ENCODE measurements at places on chromosomes 16 and 17. TPM values are rescaled to one million over a fixed set of nuclear protein-coding genes. Genes with fewer than 3 reads are reported as not detected.

DNA sequence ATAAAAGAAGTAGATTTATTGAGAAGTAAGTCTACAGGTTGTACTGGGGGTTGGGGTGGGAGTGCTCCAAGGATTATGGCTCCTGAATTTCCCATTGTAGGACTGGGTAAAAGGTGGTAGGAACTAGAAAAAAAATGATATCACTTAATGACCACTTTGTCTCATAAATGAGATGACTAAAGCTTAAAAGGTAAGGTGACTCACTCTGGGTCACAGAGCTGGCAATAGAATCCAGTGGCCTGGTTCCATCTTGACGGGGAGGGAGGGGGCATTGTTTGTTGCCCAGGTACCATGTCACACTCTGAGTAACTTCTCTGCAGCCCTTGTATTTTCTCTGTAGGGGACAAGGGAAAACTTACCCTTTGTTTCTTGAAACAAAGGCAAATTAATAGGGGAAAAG lies 126.1 kb downstream of the PITPNC1 start:
- peaks cover 19% of the 10 kb centered on the region for H3K4me1 ChIP-seq
- H3K27ac ChIP-seq: no peak overlapping the region
- DNase-seq: no peak
- no peak overlapping the region for H3K4me3 ChIP-seq
- H3K36me3 ChIP-seq: no peaks in the 10 kb centered on the region

- H3K4me1 ChIP-seq: peaks cover 6% of the 10 kb centered on the region
- no peaks in the 10 kb centered on the region for H3K27me3 ChIP-seq
- H3K4me3 ChIP-seq: no peak overlapping the region
- peaks cover 24% of the 10 kb centered on the region for H3K36me3 ChIP-seq
- peak overlapping the region; percentile 89 for H3K27ac ChIP-seq
Observed at GRCh38 chr17:80942423-80943345, 49.0 kb upstream of the CHMP6 start.

PLD6 gene
- polyA plus RNA-seq: 3.8 TPM

EFNB3 gene
- 0.15 TPM for polyA plus RNA-seq

DNAI2 gene
- not detected for polyA plus RNA-seq

QPRT gene
- polyA plus RNA-seq: 19.6 TPM

ELP5 gene
- polyA plus RNA-seq: 47.0 TPM

CHRNE gene
- 0.27 TPM for polyA plus RNA-seq

SEPTIN12 gene
- not detected for polyA plus RNA-seq

CRHR1 gene
- polyA plus RNA-seq: not detected

RAMP2 gene
- 33.1 TPM for polyA plus RNA-seq

IL17C gene
- not detected for polyA plus RNA-seq

DNA sequence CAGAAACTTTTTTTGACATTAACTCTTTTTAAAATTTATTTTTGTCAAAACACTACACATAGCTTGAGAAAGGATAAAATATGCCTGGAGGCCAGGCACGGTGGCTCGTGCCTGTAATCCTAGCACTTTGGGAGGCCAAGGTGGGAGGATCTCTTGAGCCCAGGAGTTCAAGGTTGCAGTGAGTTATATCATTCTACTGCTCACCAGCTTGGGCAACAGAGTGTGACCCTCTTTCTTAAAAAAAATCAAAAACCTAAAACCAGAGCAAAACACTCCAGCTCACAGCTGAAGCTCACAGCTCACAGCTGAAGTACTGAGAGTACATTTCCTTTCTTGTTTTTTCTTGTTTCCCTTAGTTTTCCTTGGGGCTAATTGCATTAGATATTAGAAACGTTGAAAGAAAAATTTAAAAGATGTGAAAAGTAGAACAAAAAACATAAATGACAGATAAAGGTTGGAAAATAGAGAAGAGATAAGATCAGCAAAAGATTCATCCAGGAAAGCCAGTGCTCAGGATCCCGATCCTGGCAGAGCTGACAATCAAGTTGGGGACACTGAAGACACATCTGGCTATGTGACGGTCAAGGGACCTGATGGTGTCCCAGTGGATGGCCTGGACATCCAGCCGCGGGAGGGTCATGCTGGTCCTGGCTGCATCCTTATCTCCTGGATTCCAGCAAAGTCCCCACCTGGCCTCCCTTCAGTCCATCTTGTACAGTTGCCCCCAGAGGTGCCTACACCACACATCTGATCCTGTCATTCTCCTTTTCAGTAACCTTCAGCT lies 9.8 kb downstream of the CHST6 start:
- no peaks in the 10 kb centered on the region for H3K36me3 ChIP-seq
- no peaks in the 10 kb centered on the region for H3K4me1 ChIP-seq
- H3K27ac ChIP-seq: no peak overlapping the region
- no peak for DNase-seq
- no peaks in the 10 kb centered on the region for H3K27me3 ChIP-seq

- H3K4me3 ChIP-seq: no peak overlapping the region
- no peak for DNase-seq
- no peaks in the 10 kb centered on the region for H3K27me3 ChIP-seq
- peak overlapping the region; percentile 51 for H3K27ac ChIP-seq
- H3K4me1 ChIP-seq: no peaks in the 10 kb centered on the region
- peaks cover 17% of the 10 kb centered on the region for H3K36me3 ChIP-seq
Observed at GRCh38 chr17:75250009-75250471, 11.4 kb downstream of the GGA3 start.

ALDOC gene
- 179 TPM for polyA plus RNA-seq

DNA sequence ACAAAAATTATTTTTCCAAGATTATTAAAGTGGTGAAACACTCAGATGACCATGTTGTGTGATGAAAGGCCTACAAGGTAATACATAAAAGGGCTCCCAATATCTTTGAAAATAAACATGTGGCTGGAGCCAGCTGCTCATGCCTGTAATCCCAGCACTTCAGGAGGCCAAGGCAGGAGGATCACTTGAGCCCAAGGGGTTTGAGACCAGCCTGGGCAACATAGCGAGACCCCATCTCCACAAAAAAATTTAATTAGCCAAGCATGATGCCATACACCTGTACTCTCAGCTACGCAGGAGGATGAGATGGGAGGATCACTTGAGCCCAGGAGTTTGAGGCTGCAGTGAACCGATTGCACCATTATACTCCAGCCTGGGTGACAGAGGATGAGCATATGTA lies 26.8 kb downstream of the SIAH1 start:
- no peak overlapping the region for H3K27ac ChIP-seq
- DNase-seq: no peak
- H3K36me3 ChIP-seq: peaks cover 30% of the 10 kb centered on the region
- peaks cover 36% of the 10 kb centered on the region for H3K4me1 ChIP-seq

- no peaks in the 10 kb centered on the region for H3K4me1 ChIP-seq
- H3K27ac ChIP-seq: no peak overlapping the region
- H3K4me3 ChIP-seq: peak overlapping the region; percentile 38
- no peaks in the 10 kb centered on the region for H3K36me3 ChIP-seq
- no peak for DNase-seq
Observed at GRCh38 chr16:20410121-20410723, 888 bp downstream of the ACSM5 start.

DNA sequence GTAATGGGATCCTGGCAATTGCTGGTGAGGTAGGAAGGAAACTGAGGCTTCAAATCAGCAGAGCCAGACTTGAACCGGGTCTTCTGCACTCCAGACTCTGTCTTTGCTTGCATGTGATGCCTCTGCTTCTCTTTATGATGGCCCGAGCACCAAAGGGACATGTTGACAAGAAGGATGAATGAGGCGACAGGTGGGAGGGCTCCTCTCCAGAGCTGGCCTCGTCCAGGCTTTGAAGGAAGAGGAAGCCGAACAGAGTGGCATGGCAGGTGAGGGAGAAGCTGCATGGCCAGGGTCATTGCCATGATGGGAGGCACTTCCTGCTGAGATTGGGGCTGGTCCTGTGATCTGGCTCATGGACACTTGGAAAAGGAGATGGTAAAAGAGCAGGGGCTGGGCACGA lies 40.8 kb downstream of the AKAP1 start:
- DNase-seq: no peak
- no peak overlapping the region for H3K4me3 ChIP-seq
- H3K27ac ChIP-seq: no peak overlapping the region
- H3K36me3 ChIP-seq: peaks cover 32% of the 10 kb centered on the region
- H3K4me1 ChIP-seq: no peaks in the 10 kb centered on the region
- H3K27me3 ChIP-seq: no peaks in the 10 kb centered on the region
